ENCODE measurements at places on chromosomes 5 and 9. TPM values are rescaled to one million over a fixed set of nuclear protein-coding genes. Genes with fewer than 3 reads are reported as not detected.

DNA sequence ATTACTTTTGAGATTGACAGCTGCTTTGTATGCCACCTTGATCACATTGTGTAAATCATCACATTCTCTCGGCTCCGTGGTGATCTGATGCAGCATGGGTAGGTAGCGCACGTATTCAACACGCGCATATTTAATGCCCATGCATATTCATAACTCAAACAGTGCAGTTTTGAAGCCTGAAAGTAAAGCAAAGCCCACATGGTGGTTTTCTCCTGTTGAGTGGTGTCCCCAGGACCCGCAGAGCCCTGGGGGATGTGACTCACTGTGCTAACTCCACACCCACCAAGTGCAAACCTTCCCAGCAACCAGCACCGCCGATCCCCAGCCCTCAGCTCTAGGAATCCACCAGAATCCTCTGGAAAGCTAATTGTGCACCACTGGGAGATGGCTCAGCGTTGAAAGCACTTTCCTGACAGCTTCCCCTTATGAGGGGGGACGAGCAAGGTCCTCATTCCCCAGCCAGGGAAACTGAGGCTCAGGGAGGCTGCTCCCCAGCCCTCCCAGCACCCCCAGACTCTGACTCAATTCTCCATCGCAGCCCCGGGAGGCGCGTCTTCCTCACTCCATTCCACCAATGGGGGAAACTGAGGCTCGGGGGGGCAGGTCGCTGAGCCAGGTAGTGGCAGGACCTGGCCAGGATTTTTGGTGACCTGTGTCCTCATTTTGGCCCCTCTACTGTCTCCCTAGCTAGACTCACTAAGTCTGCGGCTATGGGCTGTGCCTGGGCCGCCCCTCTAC lies 46.4 kb downstream of the SARDH start:
- no peaks in the 10 kb centered on the region for H3K36me3 ChIP-seq
- H3K4me3 ChIP-seq = no peak overlapping the region
- no peak overlapping the region for H3K27ac ChIP-seq

Gene ZFP2
- total RNA-seq = 2.2 TPM

DNA sequence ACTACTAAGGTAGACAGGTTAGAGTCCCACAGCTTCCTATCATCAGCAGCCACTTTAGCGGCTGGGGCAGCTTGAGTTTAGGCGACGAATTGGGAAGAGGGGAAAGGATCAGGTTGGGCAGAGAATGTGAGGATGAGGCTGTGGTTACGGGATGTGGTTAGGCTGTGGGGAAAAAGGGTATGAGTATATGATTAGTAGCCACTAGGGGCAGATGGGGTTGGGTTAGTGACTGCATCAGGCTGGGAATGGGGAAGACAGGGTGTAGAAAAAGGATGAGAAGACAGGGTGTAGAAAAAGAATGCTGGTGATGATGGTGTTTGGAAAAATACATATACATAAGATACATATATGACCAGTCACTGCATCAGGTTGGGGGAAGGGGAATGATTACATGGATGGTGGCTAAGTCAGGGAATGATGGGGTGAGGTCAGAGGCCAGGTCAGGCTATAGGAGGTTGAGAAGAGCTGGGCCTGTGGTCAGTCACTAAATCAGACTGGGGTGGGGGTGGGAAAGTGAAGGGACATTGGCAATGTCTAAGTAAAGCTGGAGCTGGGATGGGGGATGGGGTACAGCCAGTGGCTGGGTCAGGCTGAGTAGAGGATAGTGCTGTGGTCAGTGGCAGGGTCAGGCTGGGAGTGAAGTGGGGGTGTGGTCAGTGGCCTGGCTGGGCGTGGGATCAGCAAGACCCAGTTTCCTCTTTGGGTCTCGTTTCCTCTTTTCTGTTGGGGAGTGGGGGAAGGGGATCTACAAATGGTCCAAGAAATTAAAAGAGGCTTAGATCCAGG lies 2.1 kb downstream of the TLN1 start:
- H3K27ac ChIP-seq = peak overlapping the region; percentile 99
- DNase-seq = no peak
- H3K4me1 ChIP-seq = peaks cover 72% of the 10 kb centered on the region
- H3K36me3 ChIP-seq = peaks cover 11% of the 10 kb centered on the region
- no peaks in the 10 kb centered on the region for H3K27me3 ChIP-seq

Gene SPATA31C1
- not detected for total RNA-seq

- H3K27ac ChIP-seq = no peak overlapping the region
- H3K4me3 ChIP-seq = no peak overlapping the region
- H3K4me1 ChIP-seq = peaks cover 33% of the 10 kb centered on the region
- no peaks in the 10 kb centered on the region for H3K36me3 ChIP-seq
- no peak for DNase-seq
Measured at GRCh38 chr5:54643685-54644106, 126.1 kb downstream of the SNX18 start.

DNA sequence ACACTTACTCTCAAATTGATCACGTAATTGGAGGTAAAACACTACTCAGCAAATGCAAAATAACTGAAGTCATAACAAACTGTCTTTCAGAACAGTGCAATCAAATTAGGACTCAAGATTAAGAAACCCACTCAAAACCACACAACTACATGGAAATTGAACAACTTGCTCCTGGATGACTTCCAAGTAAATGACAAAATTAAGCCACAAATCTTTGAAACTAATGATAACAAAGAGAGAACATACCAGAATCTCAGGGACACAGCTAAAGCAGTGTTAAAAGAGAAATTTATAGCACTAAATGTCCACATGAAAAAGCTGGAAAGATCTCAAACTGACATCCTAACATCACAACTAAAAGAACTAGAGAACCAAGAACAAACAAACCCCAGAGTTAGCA lies 540.5 kb upstream of the CDH18 start:
- H3K36me3 ChIP-seq = no peaks in the 10 kb centered on the region
- H3K27ac ChIP-seq = no peak overlapping the region
- no peak overlapping the region for H3K4me3 ChIP-seq
- H3K4me1 ChIP-seq = no peaks in the 10 kb centered on the region
- DNase-seq = no peak
- no peaks in the 10 kb centered on the region for H3K27me3 ChIP-seq

Gene CTXN3
- not detected for total RNA-seq

Gene PCSK1
- total RNA-seq = 3.2 TPM

DNA sequence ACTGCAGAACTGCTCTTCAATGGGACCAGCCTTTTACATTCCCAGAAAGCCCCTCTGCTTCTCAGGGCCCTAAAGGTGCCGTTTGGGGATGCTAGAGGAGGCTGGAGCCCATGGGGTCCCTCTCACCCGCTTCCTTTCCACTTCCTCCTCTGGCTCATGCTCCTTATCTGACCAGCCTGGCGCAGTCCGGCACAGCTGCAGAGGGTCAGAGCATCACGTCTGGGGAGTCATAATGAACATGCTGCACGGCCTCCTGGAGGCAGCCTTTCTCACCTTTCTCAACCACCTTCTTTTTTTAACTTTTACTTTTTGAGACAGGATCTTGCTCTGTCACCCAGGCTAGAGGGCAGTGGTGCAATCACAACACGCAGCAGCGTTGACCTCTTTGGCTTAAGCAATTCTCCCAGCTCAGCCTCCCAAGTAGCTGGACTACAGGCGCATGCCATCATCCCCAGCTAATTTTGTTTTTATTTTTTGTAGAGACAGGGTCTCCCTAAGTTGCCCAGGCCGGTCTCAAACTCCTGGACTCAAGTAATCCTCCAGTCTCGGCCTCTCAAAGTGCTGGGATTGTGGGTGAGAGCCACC lies 15.1 kb upstream of the TCF7 start:
- H3K27ac ChIP-seq = no peak overlapping the region
- H3K36me3 ChIP-seq = no peaks in the 10 kb centered on the region
- peaks cover 48% of the 10 kb centered on the region for H3K4me1 ChIP-seq
- no peaks in the 10 kb centered on the region for H3K27me3 ChIP-seq
- H3K4me3 ChIP-seq = no peak overlapping the region

Gene QRFP
- not detected for total RNA-seq

DNA sequence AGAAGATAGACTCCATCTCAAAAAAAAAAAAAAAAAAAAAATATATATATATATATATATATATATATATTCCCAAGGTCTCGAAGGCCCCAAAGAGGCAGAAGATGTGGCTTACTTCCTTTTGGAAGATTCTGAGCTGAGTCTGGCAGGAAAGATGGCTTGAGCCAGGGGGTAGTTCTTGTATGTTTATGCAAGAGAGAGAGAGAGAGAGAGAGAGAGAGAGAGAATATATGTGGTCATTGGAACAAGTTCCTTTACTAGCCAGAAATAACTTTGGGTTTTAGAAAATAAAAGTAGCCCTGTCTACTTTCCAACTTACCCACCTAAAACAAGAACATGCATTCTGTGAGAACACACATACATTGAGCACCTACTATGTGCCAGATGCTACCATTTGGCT lies 17.6 kb downstream of the NCS1 start:
- H3K27me3 ChIP-seq = no peaks in the 10 kb centered on the region
- no peaks in the 10 kb centered on the region for H3K36me3 ChIP-seq
- H3K4me3 ChIP-seq = no peak overlapping the region
- H3K4me1 ChIP-seq = peaks cover 28% of the 10 kb centered on the region
- H3K27ac ChIP-seq = no peak overlapping the region
- no peak for DNase-seq

GRCh38 chr9:77163884-77164283 lies 13.4 kb upstream of the VPS13A start:
- no peaks in the 10 kb centered on the region for H3K27me3 ChIP-seq
- H3K27ac ChIP-seq = no peak overlapping the region
- DNase-seq = no peak
- H3K36me3 ChIP-seq = no peaks in the 10 kb centered on the region
- H3K4me3 ChIP-seq = no peak overlapping the region
- H3K4me1 ChIP-seq = no peaks in the 10 kb centered on the region

GRCh38 chr5:32541241-32541640 lies 44.1 kb upstream of the SUB1 start:
- DNase-seq = no peak
- no peaks in the 10 kb centered on the region for H3K27me3 ChIP-seq
- H3K4me1 ChIP-seq = peaks cover 4% of the 10 kb centered on the region
- H3K27ac ChIP-seq = no peak overlapping the region

Gene IFNB1
- total RNA-seq = not detected

DNA sequence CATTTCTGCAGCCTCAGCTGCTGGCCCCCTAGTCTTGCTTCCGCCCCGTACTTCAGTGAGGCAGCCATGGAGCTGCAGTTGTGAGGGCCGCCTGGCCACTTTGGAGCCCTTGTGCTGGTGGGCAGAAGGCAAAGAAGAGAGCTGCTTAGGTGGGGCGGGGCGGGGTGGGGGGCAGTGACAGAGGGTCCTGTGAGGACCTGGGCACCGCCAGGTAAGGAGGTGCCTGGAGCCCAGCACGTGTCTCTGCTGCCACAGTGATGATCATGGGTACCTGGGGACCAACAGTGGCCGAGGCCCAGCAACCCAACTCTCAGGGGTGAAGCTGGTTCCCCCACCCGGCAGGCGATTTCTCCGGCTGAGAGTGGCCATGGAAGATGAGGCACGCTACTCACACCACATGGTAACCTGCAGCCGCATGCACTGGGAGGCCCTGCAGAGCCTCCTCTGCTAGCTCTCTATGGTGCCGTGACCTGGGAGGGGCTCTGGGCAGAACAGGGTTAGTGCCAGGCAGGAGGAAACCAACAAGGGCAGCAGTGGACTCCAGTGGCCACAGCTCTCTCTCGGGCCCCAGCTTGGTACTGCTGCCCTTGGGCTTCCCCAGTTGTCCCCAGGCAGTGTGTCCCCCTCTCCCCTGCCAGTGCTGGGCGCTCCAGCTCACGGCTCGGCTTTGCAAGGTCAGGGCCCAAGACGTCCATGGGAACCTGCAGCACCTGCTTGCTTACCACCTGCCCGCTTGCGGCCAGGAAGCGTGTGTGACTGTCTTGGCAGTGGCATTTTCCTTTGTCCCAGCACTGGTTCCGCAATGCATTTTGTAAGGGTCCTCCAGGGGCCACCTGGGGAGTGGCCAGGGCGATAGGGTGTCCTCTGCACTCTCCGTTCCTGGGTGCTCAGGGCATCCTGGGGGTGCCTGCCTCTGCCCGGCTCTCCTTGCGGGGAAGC lies 24.0 kb downstream of the NDUFS6 start:
- H3K27ac ChIP-seq = no peak overlapping the region
- no peak for DNase-seq

Gene SLC6A3
- not detected for total RNA-seq

- no peaks in the 10 kb centered on the region for H3K4me1 ChIP-seq
- H3K27me3 ChIP-seq = no peaks in the 10 kb centered on the region
- no peak overlapping the region for H3K27ac ChIP-seq
- H3K36me3 ChIP-seq = peaks cover 4% of the 10 kb centered on the region
- DNase-seq = no peak
- no peak overlapping the region for H3K4me3 ChIP-seq
Measured at GRCh38 chr9:99986642-99987041, 80.2 kb downstream of the STX17 start.

Gene NUTM2F
- not detected for total RNA-seq

- no peaks in the 10 kb centered on the region for H3K27me3 ChIP-seq
- no peaks in the 10 kb centered on the region for H3K36me3 ChIP-seq
- H3K27ac ChIP-seq = no peak overlapping the region
- no peak overlapping the region for H3K4me3 ChIP-seq
- no peak for DNase-seq
Measured at GRCh38 chr5:158433634-158434033, 574.7 kb upstream of the CLINT1 start.

DNA sequence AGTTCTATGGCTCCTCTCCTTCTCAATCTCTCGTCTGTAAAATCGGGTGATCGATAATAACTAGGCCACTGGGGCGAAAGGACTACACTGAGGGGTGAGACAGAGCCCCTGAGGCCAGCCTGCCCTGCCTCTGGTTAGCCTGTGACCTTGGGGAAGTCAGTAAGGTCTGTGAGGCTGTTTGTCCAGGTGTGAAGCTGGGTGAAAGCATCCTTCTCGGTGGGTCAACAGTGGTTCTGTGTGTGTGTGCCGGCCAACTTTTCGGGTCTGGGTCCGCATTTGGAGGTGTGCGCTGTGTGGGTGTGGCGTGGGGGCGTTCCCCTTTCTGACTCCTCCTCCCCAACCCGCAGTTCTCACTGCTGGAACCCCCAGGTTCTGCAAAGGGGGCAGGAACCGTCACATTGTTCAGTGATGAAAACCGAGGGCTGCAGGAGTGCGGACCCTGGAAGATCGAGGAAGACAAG lies 5.0 kb upstream of the RNF44 start:
- no peaks in the 10 kb centered on the region for H3K36me3 ChIP-seq
- no peaks in the 10 kb centered on the region for H3K27me3 ChIP-seq
- H3K4me1 ChIP-seq = peaks cover 16% of the 10 kb centered on the region
- no peak for DNase-seq
- no peak overlapping the region for H3K27ac ChIP-seq

- no peaks in the 10 kb centered on the region for H3K4me1 ChIP-seq
- H3K36me3 ChIP-seq = no peaks in the 10 kb centered on the region
- H3K27ac ChIP-seq = no peak overlapping the region
- no peak overlapping the region for H3K4me3 ChIP-seq
Measured at GRCh38 chr5:179006564-179006963, 11.4 kb upstream of the GRM6 start.

Gene LRRC19
- total RNA-seq = not detected

- H3K4me1 ChIP-seq = no peaks in the 10 kb centered on the region
- no peaks in the 10 kb centered on the region for H3K36me3 ChIP-seq
- DNase-seq = no peak
Measured at GRCh38 chr9:100557053-100557452, 20.8 kb upstream of the CAVIN4 start.

GRCh38 chr5:142671801-142672200 lies 14.1 kb downstream of the FGF1 start:
- H3K36me3 ChIP-seq = no peaks in the 10 kb centered on the region
- no peak for DNase-seq
- no peak overlapping the region for H3K4me3 ChIP-seq
- no peak overlapping the region for H3K27ac ChIP-seq
- no peaks in the 10 kb centered on the region for H3K27me3 ChIP-seq
- H3K4me1 ChIP-seq = peaks cover 3% of the 10 kb centered on the region

Gene BNIP1
- total RNA-seq = 7.8 TPM

Gene PDLIM7
- 891 TPM for total RNA-seq

GRCh38 chr9:104386425-104387069 lies 117.5 kb upstream of the OR13F1 start:
- H3K4me1 ChIP-seq = no peaks in the 10 kb centered on the region
- no peaks in the 10 kb centered on the region for H3K36me3 ChIP-seq

Measured in thoracic aorta (tissue), 2 donors.